Stimulated activated CD4-positive, alpha-beta T cell treated with anti-CD3 and anti-CD28 coated beads, TNF-alpha, amount 100 ng/mL, for 1 hour (primary cell): ENCODE measurements at places on chromosomes 4 and X.

DNA sequence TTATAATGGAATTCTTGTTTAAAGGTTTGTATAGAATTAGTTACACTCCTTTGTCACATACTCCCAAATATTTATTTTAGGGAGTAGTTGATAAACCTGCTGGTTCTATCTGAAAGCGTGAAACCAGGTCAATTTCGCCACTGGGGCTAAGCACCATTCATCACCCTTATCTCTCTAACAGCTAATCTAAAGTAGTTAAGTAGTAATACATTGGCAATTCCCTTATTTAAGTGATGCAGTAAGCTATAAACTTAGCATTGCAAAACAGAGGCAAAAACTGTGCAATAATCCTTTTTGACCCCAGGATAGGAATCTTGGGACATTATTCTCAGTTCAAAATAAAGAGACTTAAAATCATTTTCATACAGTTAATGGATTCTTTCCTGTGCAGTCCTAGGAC lies 33.7 kb upstream of the PTPN13 start:
- no peak for DNase-seq

GRCh38 chr4:5021546-5021945 lies 2.3 kb upstream of the CYTL1 start:
- DNase-seq, result no peak

DNA sequence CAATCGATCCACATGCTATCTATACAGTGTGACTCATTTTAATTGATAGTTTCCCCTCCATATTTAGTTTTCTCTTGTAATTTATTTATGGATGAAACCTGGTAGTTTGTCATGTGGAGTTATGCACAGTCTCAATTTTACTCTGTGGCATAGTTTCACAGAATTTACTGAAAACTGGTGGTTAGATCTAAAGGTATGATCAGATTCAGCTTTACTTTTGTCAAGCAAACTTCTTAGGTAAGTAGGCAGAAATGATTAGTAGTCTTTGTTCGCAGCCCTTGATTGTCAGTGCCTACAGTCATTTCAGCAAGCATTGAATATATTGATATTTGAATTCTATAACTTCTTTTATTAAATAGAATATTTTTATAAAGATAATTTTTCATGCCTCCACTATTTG lies 2.5 kb downstream of the ADD1 start:
- no peak for DNase-seq

- no peak for DNase-seq
Measured at GRCh38 chr4:41215155-41215554, 813 bp upstream of the APBB2 start.

- DNase-seq, result no peak
Measured at GRCh38 chr4:48429709-48430474, 53.3 kb upstream of the SLC10A4 start.

GRCh38 chrX:16089086-16089485 lies 34.3 kb upstream of the GRPR start:
- no peak for DNase-seq

GRCh38 chr4:2817701-2818350 lies 24.9 kb downstream of the SH3BP2 start:
- no peak for DNase-seq

DNA sequence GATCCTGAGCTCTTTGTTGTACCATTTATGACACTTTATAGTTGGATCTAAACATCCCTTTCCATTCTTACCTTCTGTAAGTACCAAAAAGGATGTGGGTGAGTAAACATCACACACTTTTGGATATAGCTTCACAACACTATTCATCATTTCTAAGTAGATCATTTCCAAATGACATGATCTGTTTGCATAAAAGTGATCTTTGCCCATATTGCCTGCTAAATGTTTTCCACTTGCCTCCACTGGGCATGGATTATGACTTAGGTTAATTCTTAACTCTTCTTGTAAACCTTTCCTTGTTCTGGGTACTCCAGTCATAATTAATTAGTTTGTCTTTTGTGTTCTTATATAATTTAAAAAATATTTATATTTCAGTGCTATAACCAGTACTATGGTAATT lies 244.9 kb upstream of the AGA start:
- DNase-seq, result no peak

DNA sequence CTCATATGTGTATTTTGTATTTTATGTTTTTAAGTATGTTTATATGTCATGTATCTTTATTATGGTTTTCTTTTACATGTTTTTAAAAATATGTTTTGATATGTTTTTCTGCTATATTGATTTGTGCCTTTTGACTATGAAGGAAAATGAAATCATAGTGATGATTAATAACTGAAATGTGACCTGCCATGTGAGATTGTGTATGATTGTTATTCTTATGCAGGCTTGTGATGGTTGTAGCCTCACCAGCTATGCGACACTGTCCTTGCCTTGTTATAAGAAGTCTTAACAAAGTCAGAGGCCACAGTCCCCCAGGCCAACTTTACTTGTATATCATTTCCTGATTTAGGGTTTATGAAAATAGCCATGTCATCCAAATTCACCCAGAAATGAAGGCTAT lies 83.2 kb downstream of the TMEM131L start:
- no peak for DNase-seq

DNA sequence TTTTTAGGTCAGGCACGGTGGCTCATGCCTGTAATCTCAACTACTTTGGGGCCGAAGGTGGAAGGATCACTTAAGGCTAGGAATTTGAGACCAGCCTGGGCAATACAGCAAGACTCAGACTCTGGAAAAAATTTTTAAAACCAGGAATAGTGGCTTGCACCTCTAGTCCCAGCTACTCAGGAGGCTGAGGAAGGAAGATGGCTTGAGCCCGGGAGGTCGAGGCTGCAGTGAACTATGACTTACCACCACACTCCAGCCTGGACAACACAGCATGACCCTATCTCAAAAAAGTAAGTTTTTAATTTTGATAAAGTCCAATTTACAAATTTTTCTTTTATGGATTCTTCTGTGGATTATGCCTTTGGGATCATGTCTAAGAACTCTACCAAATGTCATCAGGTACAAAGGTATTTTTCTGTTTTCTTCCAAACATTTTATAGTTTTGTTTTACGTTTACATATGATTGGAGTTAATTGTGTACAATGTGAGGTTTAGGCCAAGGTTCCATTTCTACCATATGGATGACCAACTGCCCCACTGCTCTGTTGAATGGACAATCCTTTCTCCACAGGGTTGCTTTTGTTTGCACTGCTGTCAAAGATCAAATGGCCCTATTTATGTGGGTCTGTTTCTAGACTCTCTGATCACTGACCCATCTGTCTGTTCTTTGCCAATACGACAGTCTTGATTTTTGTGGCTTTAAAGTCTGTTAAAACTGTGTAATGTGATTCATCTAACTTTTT lies 48.2 kb downstream of the CPLX1 start:
- no peak for DNase-seq

GRCh38 chr4:71537551-71538065 lies 198.8 kb downstream of the SLC4A4 start:
- DNase-seq, result no peak

DNA sequence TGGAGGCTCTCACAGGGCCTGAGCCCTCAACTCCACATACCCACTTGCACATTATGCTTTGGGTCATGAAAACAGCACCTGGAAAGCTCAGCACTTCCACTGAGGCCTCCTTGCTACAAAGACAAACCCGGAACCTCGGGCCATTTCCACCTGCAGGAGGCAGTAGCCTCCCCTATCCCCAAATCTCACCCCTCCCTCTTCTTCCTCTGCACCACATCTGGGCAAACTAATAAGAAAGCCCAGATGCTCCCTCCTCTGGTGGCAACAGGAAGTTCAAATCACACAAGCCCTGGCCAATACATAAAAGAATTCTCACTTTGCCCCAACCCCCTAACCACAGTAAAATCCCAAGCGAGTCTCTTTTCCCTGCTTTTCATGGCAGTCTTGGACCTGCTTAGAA lies 136.4 kb downstream of the MAPK10 start:
- no peak for DNase-seq

DNA sequence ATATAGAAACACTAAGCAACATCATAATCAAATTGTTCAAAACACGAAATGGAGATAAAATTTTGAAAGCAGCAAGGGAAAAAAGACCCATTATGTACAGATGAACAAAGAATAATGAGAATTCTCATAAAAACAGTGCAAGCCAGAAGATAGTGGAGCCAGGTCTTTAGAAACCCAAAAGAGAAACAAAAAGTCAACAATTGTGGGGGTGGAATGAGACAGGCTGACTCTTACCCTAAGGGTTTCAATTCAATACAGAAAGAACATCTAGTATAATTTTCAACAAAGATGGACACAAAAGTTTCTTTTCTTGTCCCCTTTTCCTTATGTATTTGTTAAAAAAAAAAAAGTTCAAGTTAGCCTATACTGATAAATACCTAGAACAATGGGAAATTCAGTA lies 34.0 kb upstream of the MAGEB2 start:
- DNase-seq, result no peak

GRCh38 chr4:8730159-8730558 lies 137.6 kb downstream of the CPZ start:
- DNase-seq, result no peak

DNA sequence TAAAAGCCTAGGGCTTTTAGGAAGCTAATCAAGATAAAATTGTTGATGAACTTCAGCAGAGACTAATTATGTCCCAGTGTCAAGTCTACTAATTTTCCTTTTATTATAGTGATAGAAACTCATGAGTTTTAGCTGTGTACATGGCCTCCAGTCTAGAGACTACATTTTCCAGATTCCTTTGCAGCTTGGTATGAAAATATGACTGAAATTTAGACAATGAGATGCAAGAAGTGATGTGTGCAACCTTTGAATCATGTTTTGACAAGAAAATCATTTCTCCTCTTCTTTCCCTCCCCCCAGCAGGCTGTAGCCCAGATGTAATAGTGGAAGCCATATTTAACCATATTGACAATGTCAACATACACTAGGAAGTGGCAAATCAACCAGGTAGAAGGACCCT lies 30.3 kb upstream of the IL13RA2 start:
- no peak for DNase-seq

- DNase-seq, result no peak
Measured at GRCh38 chr4:573122-573892, 2.8 kb downstream of the TMEM271 start.

GRCh38 chr4:162706051-162706450 lies 460.6 kb downstream of the NAF1 start:
- DNase-seq, result no peak

- DNase-seq, result no peak
Measured at GRCh38 chrX:111257733-111258132, 12.6 kb downstream of the CAPN6 start.

DNA sequence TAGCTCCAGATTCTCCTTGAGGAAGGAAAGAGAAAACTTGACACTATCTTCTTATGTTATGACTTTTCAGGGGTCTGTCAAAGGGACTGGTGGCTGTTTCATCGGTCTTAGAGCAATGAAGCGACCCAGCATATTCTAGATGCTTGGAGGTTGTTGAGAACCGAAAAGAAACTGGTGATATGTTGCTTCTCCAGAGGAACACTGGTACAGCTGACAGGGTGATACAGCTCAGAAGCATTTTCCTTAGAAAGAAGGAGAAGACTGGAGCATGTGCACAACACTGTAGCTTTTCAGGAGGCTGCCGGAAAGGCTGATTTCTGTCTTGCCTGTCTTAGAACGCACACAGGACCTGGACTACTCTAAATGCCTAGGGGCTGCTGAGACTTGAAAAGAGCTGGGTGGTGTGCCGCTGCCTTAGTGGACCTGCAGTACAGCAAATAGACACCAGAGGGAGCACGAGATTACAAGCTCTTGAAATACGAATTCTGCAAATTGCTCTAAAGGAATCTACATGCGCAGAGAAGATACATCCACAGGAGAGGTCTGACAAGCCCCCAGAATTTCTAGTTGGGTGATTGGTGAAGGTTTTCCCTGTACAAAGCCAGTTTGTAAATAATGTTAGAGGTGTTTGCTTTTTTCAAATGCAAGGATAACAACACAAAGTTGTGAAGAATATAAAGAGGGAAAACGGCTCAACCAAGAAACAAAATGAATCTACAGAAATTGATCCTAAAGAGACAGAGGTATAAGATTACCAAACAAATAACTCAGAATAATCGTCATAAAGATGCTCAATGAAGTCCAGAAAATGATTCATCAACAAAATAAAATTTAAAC lies 223.1 kb upstream of the DMD start:
- peak; percentile 10 for DNase-seq

DNA sequence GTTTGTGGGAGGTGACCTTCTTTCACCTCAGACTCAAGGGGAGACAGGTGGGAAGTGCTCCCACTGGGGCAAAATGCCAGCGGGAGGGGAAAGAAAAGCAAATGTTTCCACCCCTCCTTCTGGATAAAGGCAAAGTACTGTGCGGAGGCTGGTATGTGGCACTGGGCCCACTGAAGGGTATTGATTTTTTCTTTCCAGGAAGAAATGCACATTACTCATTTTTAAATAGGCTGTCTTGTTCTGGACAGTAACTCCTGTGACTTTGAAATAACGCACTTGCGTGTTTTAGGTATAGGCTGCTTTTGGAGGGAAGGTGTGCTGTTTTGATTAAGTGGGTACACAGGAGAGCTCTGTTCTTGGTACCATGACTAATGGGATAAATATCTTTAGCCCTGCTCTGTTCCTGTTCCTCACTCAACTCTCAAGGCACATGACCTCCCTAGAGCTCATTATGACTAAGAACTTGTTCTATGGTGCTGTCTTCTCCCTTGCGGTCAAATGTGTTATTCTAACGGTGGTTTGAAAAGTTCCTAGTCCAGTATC lies 40.7 kb upstream of the MBTPS2 start:
- no peak for DNase-seq

- DNase-seq, result no peak
Measured at GRCh38 chrX:12308420-12308819, 170.1 kb downstream of the FRMPD4 start.

- no peak for DNase-seq
Measured at GRCh38 chr4:54547299-54548097, 110.3 kb upstream of the KIT start.

DNA sequence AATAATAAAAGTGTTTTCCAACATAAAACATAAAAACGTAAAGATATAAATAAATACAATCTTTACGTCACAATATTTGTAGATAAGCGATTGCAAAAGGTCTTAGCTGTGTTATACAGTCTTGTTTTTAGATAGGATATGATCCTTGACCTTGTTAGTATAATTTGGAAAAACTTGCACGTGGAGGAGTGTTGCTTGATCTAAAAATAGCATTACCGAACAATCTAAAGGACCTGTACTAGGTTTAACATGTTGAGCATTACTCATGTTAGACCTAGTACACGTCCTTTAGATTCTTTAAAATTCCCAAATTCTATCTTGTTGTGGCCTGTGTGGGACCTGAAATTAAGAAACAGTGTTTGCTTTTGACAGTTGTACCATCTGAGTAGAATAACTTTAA lies 1.6 kb downstream of the METAP1 start:
- DNase-seq, result no peak

GRCh38 chrX:358651-359143 lies 28.0 kb downstream of the PPP2R3B start:
- DNase-seq, result no peak

GRCh38 chr4:101670370-101670769 lies 120.2 kb upstream of the BANK1 start:
- no peak for DNase-seq

- DNase-seq, result no peak
Measured at GRCh38 chr4:8688041-8688907, 95.7 kb downstream of the CPZ start.

GRCh38 chr4:152663203-152664066 lies 16.4 kb downstream of the TMEM154 start:
- DNase-seq, result no peak

- no peak for DNase-seq
Measured at GRCh38 chrX:124829930-124830329, 483.6 kb downstream of the SH2D1A start.

- DNase-seq, result no peak
Measured at GRCh38 chr4:113433536-113434246, 327.8 kb downstream of the CAMK2D start.
